Fibroblast of the aortic adventitia (primary cell): ENCODE measurements at places on chromosomes 16 and 17.

DNA sequence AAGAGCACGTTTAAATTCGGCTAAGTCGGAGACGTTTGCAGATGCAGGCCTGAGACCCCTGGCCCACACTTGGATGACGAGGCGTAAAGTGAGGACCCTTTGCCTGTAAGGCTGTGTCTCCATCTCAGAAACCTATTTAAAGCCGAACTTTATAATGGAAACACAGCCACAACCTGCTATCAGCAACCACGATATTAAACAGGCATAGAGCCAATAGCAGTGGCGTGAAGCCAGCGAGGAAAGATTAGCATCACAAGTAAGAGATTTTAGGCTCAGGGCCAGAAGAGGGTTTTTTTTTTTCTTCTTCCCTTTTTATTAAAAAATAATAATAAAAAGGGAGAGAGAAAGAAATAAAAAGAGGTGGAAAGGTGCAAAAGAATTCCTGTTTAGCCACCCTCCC, 111.3 kb upstream of the NOL11 start:
- DNase-seq = peak; percentile 60

DNA sequence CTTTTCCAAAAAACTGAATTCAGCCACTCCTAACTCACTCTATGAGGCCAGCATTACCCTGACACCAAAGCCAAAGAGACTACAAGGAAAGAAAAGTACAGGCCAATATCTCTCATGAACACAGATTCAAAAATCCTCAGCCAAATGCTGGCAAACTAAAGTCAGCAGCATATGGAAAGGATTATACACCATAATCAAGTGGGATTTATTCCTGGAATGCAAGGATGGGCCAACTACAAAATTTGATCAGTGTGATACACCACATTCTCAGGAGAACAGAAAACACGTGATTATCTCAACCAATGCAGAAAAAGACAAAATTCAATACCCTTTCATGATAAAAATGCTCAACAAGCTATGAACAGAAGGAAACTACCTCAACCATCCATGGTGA, 7.7 kb upstream of the AATK start:
- peak; percentile 84 for DNase-seq

- no peak for DNase-seq
These were observed 188.0 kb upstream of the GSE1 start for GRCh38 chr16:85425074-85425662.

DNA sequence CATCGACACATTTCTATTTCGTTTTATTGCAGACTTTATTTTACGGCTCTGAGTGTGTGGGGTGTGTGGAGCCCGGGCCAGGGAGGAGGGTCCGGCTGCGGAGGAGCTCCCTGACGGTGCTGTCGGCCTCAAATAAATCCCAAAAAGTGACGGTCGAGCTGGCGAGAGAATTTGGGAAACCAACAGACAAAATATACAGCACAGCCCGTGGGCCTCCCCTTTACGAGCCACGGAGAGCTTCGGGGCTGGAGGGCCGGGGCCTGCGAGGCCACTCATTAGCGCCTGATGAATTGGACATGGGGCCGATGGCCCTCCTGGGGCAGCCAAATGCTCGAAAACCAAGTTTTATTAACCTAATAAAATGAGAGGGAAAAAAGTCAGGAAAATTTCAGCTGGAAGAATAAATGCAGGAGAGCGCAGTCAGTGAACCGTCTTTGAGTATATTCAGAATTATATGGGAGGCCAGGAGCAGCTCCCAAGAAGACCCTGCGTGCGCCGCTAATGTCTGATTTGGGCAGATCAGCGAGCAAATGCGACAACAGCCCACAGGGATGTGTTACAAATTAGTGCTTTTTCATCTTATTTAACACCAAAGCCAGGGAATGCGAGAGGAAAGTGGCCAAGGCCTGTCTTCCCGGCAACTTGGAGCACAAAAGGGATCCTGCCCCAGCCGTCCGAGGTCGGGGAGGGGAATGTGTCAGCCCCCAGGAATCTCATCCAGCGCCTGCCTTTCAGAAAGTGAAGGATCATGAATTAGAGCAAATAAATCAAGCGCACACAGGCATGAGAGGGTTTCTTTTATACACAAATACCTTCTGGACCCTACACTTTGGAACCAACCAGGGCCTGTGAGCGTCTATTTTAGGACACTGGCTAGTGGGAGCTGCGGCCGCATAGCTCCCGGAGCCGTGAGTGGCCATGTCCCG, 249.1 kb downstream of the C16orf95 start:
- no peak for DNase-seq

DNA sequence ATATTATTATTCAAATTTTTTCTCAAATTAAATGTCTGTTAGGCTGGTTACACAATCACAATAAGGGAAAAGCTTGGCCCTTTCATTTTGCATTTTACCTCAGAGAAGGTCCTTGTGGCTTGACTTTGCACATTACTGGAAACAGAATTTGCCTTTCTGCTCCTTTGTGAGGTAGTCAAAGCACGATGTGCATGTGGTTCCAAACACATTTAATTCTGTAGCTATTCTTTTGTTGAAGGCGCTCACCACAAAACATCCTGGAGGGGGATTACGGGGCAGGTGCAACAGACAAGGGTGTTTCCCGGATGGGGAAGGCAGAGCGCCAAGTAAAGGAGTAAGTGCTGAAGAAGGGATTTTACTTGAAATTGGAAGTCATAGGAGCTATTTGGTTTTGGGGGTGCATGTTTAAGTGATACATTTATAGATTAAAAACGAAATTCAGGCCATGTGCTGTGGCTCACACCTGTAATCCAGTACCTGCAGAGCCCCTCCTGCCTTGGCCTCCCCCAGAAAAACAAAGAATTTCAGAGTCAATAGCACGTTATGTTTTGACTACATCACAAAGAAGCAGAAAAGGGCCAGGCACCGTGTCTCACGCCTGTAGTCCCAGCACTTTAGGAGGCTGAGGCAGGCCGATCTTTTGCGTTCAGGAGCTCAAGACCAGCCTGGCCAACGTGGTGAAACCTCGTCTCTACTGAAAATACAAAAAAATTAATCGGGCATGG, 31.2 kb upstream of the TENT4B start:
- no peak for DNase-seq

- DNase-seq = no peak
These were observed 72.2 kb upstream of the BRD7 start for GRCh38 chr16:50440991-50441390.

DNA sequence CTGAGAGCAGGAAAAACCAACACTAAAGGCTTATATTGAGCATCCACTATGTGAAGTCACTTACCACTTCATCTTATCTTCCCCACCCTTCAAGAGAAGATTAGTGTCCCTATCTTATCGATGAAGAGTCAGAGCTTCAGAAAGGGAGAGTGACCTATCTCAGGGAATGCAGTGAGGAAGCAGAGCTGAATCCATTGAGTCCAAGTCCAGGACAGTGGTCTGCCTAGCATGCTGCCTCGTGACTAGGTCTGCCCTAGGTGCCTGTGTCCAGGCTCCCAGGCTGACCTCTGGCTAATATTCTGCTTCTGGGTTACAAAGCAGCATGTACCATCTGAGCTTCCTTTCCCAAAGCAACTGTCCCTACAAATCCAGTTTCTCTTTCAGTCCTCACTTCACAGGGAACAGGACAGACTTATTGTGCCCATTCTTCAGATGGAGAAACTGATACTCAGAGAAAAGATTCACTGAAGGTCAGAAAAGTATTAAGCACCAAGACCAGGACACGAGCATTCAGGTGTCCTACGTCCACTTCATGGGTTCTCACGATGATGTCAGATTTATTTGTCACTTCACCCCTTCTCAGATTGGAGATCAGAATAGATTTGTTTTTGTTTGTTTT, 13.3 kb upstream of the FZD2 start:
- DNase-seq = no peak

GRCh38 chr17:56976941-56977608, 856 bp upstream of the SCPEP1 start:
- DNase-seq = peak; percentile 23

GRCh38 chr17:14310605-14311004, 9.7 kb downstream of the HS3ST3B1 start:
- no peak for DNase-seq

DNA sequence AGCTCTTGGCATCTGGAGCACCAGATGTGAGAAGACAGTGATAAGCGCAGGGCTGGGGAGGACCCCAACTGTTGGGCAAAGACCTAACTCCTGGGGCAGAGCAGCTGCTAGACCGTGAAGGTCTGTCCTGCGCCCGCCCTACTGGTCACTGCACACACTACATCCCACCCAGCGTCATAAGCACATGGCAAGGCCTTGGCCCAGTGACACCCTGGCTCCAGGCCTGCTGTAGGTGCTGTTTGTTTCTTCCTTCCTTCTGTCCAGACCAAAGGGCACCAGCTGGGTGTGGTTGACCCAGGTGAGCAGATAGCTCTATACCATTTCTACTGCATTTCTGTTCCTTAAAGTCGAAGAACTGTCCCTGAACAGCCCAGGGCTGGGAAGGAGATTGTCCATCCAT, 6.4 kb downstream of the TRPV3 start:
- no peak for DNase-seq

DNA sequence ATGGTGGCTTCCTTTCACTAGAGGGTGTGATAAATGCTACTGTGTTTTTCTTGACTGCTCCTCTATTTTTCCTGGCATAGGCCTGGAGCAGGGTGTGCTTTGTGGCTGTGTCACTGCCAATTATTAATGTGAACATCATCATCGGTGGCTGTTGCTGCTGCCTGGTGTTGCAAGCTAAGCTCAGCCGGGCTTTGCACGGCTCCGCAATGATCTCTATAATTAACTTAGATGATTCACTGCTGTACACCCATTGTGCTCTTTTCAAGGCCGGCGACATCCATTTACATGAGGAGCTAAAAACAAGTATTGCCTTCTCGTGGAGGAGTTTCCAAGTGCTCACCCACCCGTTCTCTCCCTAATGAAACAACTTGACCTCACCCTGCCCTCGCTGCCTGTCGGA, 160.1 kb upstream of the IRX3 start:
- peak; percentile 95 for DNase-seq

DNA sequence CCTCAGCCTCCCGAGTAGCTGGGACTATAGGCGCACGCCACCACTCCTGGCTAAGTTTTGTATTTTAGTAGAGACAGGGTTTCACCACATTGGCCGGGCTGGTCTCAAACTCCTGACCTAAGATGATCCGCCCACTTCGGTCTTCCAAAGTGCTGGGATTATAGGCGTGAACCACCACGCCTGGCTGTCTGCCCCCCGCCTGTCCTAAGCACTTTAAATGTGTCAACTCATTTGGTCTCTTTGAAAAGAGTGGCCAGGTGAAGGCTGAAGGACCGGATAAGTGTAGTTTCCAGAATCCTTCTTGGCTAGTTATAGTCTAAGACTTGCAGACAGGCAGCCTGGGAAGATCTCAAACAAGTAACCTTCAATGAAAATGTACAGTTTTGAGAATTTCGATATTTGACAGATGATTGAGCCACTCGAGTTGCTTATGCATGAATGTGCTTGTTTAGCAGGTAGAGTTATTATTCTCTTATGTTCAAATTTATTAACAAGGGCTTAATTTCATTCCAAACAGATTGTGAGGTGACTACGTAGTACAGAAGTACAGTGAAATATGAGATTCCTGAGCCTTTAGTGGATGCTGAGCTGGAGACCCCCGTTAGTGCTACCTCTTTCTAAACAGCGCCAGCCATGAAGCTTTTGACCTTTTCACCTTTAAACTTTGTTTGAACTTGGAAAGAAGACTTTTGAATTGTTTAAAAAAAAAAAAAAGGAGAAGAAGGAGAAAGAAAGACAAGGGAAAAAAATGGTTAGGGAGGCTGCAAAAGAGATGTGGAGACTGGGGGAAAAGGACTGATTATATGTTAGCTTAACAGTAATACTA, 164.4 kb upstream of the TBX2 start:
- DNase-seq = no peak
